GM12892 (cell line): ENCODE measurements at places on chromosomes 3 and 15.

GRCh38 chr15:70046679-70047369 lies 50.9 kb downstream of the TLE3 start:
- DNase-seq, result no peak

- no peak for DNase-seq
Observed at GRCh38 chr3:12947504-12948369, 106.4 kb upstream of the RPL32 start.

DNA sequence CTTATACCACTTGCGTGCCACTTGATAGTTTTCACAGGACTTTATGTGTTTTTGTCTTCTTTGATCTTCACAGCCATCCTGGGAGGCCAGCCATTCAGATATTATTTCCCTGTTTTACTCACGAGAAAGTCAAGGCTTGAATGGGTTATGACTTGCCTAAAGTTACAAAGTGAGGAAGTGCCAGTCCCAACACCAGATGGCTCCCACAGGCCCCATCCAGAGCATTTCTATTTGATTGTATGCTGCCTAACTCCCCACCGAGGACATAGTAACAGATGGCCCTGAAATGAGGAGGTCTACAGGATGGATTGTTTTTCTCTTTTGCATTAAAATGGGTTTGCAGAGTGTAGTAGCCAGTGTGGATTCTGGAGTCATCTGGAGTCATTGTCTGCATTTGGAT lies 74.5 kb downstream of the SPTSSB start:
- no peak for DNase-seq

- DNase-seq, result no peak
Observed at GRCh38 chr3:193010191-193010590, 92.5 kb upstream of the MB21D2 start.

DNA sequence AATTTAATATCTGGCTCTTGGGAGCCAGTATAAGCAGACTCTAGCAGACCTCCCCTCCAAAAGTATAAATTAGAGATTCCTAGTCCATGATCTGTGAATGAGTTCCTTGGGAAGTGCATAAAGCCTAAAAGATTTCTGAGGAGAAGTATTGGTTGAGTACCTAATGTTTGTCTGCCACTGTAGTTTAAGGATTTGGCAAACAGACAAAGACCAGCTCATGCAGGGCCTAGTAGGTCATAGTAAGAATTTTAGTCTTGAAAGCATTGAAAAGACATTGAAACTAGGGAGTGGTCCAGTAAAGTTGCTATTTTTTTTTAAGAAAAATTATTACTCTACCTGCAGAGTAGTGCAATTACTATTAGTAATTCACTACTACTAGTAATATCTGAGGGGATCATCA lies 67.5 kb downstream of the SPRED1 start:
- DNase-seq, result no peak

GRCh38 chr15:96345560-96346399 lies 15.3 kb downstream of the NR2F2 start:
- peak; percentile 54 for DNase-seq

DNA sequence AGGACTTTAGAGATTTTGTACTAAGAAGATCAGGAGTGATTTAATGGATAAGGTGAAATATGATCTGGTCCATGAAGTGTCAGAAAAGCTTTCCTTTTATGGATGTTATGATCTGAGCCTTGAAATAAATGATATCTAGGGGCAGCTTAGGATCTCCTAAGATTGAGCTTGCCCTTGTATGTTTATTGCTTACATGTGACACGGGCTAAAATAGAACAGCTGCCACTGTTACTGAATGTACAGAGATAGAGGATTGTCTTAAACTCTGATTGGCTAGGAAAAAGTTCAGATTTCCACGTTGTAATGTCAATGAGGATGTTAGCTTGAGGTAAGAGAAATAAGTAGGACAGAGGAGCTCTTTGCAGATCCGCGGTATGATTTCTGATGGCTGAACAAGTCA lies 8.8 kb downstream of the FYTTD1 start:
- no peak for DNase-seq

DNA sequence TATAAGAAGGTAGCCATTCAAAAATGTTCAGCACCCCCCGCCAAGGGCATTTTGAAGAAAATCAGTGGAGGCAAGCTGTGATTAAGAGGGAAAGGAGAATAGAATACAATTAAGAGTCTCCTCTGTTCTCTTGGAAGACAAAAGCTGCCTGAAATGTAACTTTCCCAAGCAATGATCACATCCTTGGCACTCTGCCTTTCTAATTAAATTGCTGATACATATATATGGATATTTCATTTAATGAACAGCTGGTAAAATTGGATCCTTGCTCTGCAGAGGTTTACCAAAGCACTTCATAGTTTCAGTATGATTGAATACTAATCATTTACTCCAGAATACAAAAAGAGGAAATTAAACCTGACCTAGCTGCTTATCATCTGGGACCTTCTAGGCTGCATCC lies 10.4 kb downstream of the COL6A6 start:
- DNase-seq, result no peak

DNA sequence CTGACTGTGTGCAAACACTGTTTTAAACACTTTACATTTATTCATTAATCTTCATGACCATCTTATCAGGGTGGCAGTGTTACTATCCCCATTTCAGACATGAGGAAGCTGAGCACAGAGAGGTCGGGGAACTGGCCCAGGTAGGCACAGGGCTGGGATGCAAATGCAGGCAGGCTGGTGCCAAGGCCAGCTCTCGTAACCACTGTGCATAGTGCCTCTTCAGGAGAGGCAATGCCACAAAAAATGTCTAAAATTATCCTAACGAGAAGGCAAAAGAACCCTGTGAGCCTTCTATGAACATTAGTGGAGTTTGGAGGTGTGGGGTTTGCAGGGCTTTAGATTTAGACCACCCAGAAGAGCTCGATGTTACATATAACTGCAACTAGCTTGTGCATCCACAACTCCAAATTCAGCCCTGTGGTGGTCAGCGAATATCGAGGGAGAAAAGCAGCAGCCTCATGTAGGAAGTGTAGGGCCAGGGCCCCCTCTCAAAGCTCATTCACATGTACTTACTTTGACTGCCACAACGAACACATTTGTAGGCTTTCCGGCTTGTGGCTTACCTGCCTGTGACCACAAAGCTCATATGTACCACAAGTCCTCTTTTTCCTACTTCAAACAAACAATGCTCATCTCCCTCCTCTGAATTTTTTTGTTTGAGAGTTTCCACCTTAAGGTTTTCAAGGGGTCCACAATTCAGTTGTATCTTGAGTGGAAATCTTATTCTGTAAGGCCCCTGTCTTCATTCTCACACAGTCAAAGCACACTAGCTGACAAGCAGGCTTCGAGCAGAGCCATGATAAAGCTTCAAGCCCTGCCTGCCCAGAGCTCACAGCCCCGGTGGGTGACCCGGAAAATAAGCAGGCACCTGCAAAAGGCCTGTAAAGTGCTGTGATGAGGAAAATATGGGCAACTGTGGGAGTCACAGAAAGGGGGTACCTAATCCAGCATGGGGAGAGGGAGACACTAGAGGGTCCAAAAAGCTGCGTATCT lies 722.9 kb upstream of the CFAP20DC start:
- DNase-seq, result no peak

GRCh38 chr3:152071924-152072323 lies 196.8 kb upstream of the MBNL1 start:
- no peak for DNase-seq

- no peak for DNase-seq
Observed at GRCh38 chr3:106263546-106263945, 394.7 kb upstream of the CBLB start.

DNA sequence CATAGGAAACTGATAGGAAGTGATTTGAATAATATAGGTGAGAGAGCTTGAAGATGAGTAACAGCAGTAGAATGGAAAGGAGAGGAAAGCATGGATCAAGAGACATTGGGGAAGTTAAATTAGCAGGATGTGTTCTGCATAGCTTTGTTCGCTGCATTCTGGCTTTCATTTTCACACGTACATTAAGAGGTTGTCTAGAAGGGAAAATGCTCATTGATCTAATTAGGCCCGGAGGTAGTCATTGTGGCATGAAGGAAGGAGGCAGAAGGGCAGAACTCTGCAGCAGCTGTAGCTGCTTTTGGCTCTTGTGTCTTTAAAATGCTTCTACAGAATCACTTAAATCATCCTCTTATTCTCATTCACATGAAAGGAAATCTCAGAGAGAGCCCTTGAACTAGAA lies 40.3 kb downstream of the KCNAB1 start:
- DNase-seq, result no peak

- no peak for DNase-seq
Observed at GRCh38 chr15:62914461-62915079, 128.0 kb upstream of the TPM1 start.

GRCh38 chr15:35349916-35350315 lies 196.0 kb downstream of the DPH6 start:
- no peak for DNase-seq

- no peak for DNase-seq
Observed at GRCh38 chr15:67862750-67863441, 23.1 kb upstream of the RNU6-1 start.

DNA sequence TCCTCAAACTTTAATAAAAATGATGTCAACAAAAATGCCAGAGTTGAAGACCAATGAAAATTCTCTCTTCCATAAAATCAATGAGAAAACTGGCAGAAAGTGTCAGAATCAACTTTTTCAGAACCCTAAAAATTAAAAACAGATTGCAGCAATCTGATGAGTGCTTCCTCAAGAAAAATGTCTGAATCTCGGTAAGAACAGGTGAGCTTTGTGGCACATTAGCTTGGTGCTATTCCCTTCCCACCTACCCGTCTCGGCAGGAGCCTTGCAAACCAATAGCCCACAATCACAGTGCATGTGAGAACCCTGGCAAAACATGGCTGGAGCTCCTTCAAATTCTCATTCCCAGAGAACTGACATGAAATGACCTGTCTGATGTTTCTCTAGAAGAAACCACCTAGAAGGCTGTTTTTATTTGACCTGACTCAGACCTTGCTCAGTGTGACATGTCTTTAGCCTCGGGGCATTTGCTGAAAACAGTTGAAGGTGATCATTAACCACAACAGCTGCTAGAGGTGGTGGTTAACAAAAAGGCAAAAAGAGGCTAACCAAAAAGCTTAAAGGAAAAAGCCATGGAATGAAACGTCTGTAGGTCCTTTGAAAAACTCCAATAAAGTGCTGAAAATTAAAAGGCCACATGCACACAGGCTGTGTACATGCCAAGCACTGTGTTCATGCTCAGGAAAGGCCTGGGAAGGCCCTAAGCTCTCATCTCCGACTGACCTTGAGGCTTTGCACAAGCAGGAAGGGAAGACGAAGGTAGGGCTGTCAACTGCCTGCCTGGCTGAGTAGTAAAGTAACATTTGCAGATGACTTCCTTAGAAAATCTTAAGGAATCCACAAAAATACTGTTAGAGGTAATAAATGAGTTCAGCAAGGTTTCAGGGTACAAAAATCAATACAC lies 253.0 kb upstream of the NSMCE3 start:
- DNase-seq, result no peak

- no peak for DNase-seq
Observed at GRCh38 chr3:61589856-61590255, 28.5 kb downstream of the PTPRG start.

GRCh38 chr3:8769088-8769822 lies at the start of gene OXTR:
OXTR (minus strand) TSS chr3:8769613; CDS start chr3:8768187, 1,426 bp downstream.
- DNase-seq, result peak; percentile 87

- DNase-seq, result no peak
Observed at GRCh38 chr15:75354454-75354853, 7.6 kb downstream of the NEIL1 start.

DNA sequence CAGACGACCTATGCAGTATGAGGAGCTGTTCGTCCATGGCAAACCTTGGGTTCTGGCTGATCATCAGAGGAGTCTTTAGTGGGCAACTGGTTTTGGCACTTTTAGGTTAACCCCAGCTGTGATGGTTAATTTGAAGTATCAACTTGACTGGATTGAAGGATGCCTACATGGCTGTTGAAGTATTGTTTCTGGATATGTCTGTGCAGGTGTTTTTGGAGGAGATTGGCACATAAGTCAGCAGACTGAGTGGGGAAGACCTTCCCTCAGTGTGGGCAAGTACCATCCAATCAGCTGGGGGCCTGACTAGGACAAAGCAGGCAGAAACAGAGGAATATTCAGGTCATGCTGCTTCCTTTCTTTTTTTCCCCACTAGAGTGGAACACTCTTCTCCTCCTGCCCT lies 284.1 kb downstream of the NFKBIZ start:
- no peak for DNase-seq

DNA sequence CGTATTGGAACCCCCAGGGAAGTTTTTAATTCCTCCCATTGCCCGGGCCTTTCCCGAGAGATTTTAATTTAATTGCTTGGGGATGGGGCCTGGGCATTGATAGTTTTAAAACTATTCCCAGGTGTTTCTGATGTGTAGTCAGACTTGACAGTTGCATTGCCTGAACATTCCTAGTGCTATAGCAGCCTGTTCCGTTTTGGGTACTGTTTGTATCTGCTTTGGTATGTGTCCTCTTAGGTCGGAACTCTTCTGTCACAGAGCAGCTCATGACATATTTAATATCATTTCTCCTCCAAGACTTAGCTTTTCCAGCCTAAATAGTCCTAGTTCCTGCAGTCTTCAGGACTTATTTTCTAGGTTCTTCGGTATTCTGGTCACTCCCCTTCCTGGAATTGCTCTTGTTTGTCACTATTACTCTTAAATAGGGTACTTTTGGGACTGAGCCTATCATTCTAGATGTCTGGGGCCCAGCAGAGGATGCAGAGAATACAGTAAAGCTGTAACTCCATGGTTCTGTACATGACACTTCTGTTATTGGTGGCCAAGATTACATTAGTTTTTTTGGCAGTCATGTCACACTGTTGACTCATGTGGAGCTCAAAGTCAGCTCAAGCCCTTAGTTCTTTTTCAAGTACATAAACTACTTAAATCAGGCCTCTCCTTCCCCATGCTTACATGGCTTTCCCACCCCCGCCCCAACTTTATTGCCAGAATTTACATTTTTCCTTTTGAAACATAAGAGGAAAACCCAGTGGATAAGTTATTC lies 81.5 kb downstream of the BBX start:
- DNase-seq, result no peak

DNA sequence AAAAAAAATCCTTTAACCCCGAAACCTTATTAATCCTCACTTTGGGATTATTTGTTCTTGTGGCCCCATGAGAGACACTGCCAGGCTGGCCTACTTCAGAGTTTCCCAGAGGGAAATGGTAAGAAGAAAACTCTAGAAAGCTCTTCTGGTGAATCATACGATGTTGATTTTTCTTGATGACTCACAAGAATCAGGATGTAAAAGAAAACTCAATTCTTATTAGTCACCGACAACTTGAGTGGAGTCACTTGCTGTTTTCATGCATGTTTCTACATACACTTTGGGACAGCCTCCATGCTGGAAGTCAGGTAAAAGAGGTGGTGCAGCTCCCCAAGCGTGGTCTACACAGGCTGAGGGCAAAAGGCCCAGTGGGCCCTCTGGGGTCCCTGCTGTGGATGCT lies 42.8 kb downstream of the MYO5C start:
- no peak for DNase-seq

GRCh38 chr3:183296944-183297343 lies 43.9 kb downstream of the B3GNT5 start:
- DNase-seq, result no peak

- no peak for DNase-seq
Observed at GRCh38 chr3:182954553-182955235, 25.6 kb downstream of the DCUN1D1 start.
